MCF 10A (cell line): ENCODE measurements at places on chromosomes 12 and 14. TPM values are rescaled to one million over a fixed set of nuclear protein-coding genes. Genes with fewer than 3 reads are reported as not detected.

Gene TAS2R43
- total RNA-seq, result not detected in 2 replicates

Gene CLIP1
- 92.6 and 115 TPM in 2 replicates for total RNA-seq

Gene TUNAR
- total RNA-seq, result not detected in 2 replicates

Gene CLEC6A
- not detected in 2 replicates for total RNA-seq

Gene NFATC4
- total RNA-seq, result 0.23 and 1.7 TPM in 2 replicates

Gene NPAS3
- 0.35 and 0.79 TPM in 2 replicates for total RNA-seq

Gene RFLNA
- not detected in 2 replicates for total RNA-seq

Gene OLR1
- 0.25 TPM in 1 of 2 replicates, not detected in the other for total RNA-seq

Gene KRT81
- total RNA-seq, result 2,023 and 2,244 TPM in 2 replicates

- peaks cover 57% of the 10 kb centered on the region for H3K36me3 ChIP-seq
- no peaks in the 10 kb centered on the region for H3K27me3 ChIP-seq
- peak; percentile 75 for DNase-seq
- no peak overlapping the region for H3K4me3 ChIP-seq
- H3K4me1 ChIP-seq, result peaks cover 20% of the 10 kb centered on the region
Measured at GRCh38 chr12:64120568-64120967, 101.5 kb downstream of the KICS2 start.

DNA sequence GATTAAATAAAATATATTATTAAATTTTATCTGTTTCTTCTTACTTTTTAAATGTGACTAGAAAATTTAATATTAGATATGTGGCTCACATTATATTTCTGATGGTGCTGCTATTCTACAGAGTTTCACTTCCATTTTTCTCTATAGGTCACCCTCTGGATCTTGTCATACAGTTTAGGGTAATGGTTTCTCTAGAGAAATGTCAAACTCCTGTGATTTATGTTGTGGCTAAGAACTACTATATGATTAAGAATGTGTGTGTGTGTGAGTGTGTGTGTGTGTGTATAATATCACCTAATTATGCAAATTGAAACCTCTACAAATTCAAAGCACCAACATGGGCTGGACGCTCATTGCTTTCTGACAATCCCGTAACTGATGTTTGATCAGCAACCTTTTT is 325.9 kb downstream of the ADAMTS20 start:
- H3K27me3 ChIP-seq, result no peaks in the 10 kb centered on the region
- H3K4me1 ChIP-seq, result no peaks in the 10 kb centered on the region

- peaks cover 63% of the 10 kb centered on the region for H3K4me1 ChIP-seq
- H3K4me3 ChIP-seq, result peak overlapping the region; percentile 80
- H3K27me3 ChIP-seq, result no peaks in the 10 kb centered on the region
- DNase-seq, result peak; percentile 96
- peaks cover 11% of the 10 kb centered on the region for H3K36me3 ChIP-seq
Measured at GRCh38 chr12:6925540-6926279, 2.0 kb upstream of the ATN1 start.

DNA sequence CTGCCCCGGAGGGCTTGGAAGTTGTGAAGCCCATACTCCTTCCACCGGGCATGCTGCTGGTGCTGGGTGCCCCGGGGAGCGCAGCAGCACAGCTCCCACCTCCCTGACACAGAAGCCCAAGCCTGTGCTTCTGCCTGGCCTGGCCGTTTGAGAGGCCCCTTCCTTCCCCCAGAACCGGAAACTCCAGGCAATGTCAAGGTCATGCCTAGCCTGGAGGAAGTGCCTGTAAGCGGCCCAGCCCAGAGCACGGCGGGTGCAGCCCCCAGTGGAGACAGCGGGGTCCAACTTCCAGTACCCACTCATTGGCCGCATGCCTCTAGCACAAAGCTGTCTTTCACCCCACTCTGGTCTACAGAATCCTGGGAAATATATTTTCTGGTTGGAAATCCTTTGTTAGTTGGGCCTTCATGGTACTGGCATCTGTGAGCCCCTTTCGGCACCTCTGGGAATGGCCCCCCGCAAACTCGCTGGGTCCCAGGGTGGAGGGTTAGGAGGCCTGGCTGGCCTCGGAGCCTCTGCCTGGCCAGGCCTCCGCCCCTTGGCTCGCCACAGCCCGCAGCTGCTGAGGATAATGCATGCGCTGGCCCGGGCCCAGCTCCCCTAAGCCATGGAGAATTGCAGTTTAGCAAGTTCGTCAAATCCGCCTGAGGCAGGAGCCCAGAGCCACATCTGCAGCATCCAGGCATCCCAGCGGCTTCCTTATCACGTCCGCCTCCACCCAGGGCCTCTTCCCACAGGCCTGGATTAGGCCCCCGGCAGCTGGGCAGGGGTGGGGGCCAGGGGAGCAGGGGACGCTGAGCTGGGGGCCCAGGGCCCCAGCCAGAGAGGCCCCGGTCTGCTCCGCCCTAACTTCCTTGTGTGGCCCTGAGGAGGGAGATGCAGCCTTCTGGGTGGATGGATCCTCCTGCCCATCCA is 48.9 kb upstream of the DLK1 start:
- DNase-seq, result no peak
- no peak overlapping the region for H3K4me3 ChIP-seq
- H3K36me3 ChIP-seq, result no peaks in the 10 kb centered on the region

GRCh38 chr14:34457186-34457585 is 4.9 kb downstream of the SPTSSA start:
- H3K27me3 ChIP-seq, result no peaks in the 10 kb centered on the region
- H3K27ac ChIP-seq, result no peak overlapping the region
- DNase-seq, result no peak
- peaks cover 6% of the 10 kb centered on the region for H3K4me1 ChIP-seq
- H3K36me3 ChIP-seq, result peaks cover 74% of the 10 kb centered on the region
- no peak overlapping the region for H3K4me3 ChIP-seq

DNA sequence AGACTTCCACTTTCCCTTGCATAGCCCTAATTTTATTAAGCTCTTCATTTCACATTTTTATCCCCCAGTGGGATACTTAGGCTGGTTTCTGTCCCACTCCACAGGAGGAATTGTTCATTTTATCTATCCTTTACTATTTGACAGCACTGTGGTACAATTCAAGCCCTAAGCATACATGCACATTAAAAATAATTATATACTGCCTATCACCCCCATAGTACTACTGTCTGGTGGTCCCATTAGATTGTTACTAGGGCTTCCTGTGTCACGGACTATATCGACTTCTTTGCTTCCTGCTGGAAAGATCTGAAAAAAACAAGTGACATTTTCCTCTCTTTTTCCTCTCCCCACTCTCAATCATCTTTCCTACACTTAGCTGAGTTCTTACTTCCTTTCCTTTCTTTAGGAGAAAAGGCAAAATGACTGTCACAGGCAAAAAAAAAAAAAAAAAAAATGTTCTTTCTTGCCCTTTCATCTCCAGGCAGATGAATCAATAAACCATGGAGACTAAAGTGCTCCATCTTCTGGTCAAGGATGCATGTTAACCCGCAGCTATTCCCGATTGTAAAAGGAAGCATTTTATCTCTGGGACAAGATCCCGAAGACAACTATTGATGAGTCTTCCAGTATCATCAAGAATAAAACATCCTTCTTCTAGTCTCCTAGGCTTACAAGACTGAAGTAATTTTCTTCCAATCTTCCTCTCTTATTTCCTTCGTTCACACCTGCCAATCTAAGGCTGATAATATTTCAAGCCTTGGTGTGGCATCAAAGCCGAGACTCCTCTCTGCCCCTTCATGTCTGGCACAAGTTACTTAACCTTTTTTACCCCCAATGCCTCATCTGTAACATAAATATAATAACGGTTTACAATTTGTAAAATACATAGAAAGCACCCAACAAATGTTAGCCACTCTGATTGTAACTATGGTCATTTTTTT is 94.4 kb upstream of the PLEKHG7 start:
- H3K27me3 ChIP-seq, result no peaks in the 10 kb centered on the region
- DNase-seq, result peak; percentile 70
- no peaks in the 10 kb centered on the region for H3K36me3 ChIP-seq

- H3K4me1 ChIP-seq, result peaks cover 16% of the 10 kb centered on the region
Measured at GRCh38 chr12:116076399-116076798, 201.1 kb downstream of the MED13L start.

DNA sequence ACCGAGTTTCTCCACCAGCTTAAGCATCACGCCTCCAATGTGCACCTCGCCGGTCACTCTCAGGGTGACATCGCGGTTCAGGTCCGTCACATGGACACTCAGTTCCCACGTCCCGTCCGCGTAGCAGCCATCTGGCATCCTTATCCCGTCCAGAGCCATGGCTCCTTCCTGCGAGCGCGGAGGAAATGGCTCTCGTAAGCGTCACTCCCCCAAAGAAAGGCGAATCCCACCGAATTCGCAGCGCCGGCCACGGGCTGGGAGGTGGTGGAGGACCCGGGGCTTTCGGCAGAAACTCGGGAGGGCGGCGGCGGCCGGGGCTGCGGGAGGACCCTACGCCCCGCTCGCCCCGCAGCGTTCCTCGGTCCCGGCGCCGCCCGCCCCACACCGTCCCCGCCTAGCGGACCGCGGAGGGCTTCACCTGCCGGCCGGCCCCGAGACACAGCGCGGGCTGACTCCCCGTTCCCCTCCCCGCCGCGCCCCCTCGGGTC is 396 bp downstream of the FERMT2 start:
- peaks cover 20% of the 10 kb centered on the region for H3K36me3 ChIP-seq
- H3K27me3 ChIP-seq, result no peaks in the 10 kb centered on the region
- peak overlapping the region; percentile 94 for H3K4me3 ChIP-seq
- DNase-seq, result peak; percentile 60
- peak overlapping the region; percentile 90 for H3K27ac ChIP-seq

- peaks cover 23% of the 10 kb centered on the region for H3K4me1 ChIP-seq
- peak overlapping the region; percentile 75 for H3K27ac ChIP-seq
- DNase-seq, result peak; percentile 79
- H3K4me3 ChIP-seq, result peak overlapping the region; percentile 71
- peaks cover 10% of the 10 kb centered on the region for H3K36me3 ChIP-seq
Measured at GRCh38 chr14:85233756-85234155, 296.2 kb upstream of the FLRT2 start.

DNA sequence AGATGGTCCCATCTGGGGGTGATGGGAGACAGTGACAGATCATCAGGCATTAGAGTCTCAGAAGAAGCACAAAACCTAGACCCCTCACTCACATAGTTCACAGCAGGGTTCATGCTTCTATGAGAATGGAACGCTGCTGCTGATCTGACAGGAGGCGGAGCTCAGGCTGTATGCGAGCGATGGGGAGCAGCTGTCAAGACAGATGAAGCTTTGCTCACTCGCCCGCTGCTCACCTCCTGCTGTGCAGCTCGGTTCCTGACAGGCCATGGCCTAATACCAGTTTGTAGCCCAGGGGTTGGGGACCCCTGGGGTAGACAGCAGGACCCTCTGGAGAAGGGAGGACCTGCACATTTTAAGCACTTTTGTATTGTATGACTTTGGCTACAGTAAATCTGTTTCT is 111.2 kb downstream of the LGMN start:
- H3K36me3 ChIP-seq, result peaks cover 7% of the 10 kb centered on the region
- no peaks in the 10 kb centered on the region for H3K27me3 ChIP-seq
- no peak for DNase-seq
- no peak overlapping the region for H3K27ac ChIP-seq

- H3K36me3 ChIP-seq, result no peaks in the 10 kb centered on the region
- H3K27me3 ChIP-seq, result peaks cover 10% of the 10 kb centered on the region
- no peak overlapping the region for H3K27ac ChIP-seq
- no peak overlapping the region for H3K4me3 ChIP-seq
- H3K4me1 ChIP-seq, result no peaks in the 10 kb centered on the region
Measured at GRCh38 chr14:49306152-49306751, 279.9 kb downstream of the RPS29 start.

- no peaks in the 10 kb centered on the region for H3K36me3 ChIP-seq
- H3K27me3 ChIP-seq, result no peaks in the 10 kb centered on the region
- DNase-seq, result no peak
- no peak overlapping the region for H3K4me3 ChIP-seq
Measured at GRCh38 chr14:65469903-65470302, 57.4 kb downstream of the FUT8 start.

GRCh38 chr12:4383304-4383865 is 3.9 kb upstream of the FGF23 start:
- peaks cover 57% of the 10 kb centered on the region for H3K27me3 ChIP-seq
- no peak overlapping the region for H3K27ac ChIP-seq
- H3K36me3 ChIP-seq, result no peaks in the 10 kb centered on the region
- DNase-seq, result peak; percentile 8

DNA sequence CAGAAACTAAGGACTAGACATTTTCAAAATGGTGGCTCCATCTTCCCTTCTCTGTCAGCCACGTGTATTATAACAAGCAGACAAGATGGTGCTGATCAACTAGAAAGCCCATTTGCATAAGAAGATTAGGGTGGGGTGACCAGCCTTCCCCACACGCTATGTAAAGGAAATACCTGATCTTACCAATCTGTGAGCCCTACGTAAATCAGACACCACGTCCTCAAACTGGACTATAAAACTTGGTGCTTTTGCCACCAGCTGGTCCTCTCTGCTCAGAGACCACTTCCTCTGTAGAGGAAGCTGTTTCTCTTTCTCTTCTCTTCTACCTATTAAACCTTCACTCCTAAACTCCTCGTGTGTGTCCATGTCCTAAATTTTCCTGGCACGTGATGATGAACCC is 101.1 kb upstream of the PLEKHG7 start:
- no peak overlapping the region for H3K4me3 ChIP-seq
- no peaks in the 10 kb centered on the region for H3K27me3 ChIP-seq
- peaks cover 27% of the 10 kb centered on the region for H3K4me1 ChIP-seq

- no peak overlapping the region for H3K4me3 ChIP-seq
- H3K4me1 ChIP-seq, result no peaks in the 10 kb centered on the region
- no peak for DNase-seq
Measured at GRCh38 chr12:25494926-25495325, 58.2 kb downstream of the LMNTD1 start.

- H3K36me3 ChIP-seq, result peaks cover 5% of the 10 kb centered on the region
- DNase-seq, result peak; percentile 46
- peak overlapping the region; percentile 87 for H3K4me3 ChIP-seq
- peaks cover 32% of the 10 kb centered on the region for H3K4me1 ChIP-seq
Measured at GRCh38 chr14:100304825-100305323, 1.4 kb downstream of the SLC25A29 start.

GRCh38 chr12:102533483-102534215 is 53.3 kb upstream of the IGF1 start:
- no peak overlapping the region for H3K4me3 ChIP-seq
- DNase-seq, result no peak
- H3K27me3 ChIP-seq, result no peaks in the 10 kb centered on the region
- H3K4me1 ChIP-seq, result no peaks in the 10 kb centered on the region
- no peaks in the 10 kb centered on the region for H3K36me3 ChIP-seq

GRCh38 chr12:40123496-40123895 is 17.6 kb upstream of the SLC2A13 start:
- no peak overlapping the region for H3K4me3 ChIP-seq
- DNase-seq, result peak; percentile 22
- H3K27ac ChIP-seq, result no peak overlapping the region
- H3K36me3 ChIP-seq, result no peaks in the 10 kb centered on the region

- H3K4me1 ChIP-seq, result peaks cover 33% of the 10 kb centered on the region
- DNase-seq, result no peak
- peaks cover 6% of the 10 kb centered on the region for H3K36me3 ChIP-seq
- H3K27ac ChIP-seq, result no peak overlapping the region
Measured at GRCh38 chr12:47945341-47945728, 18.1 kb upstream of the TMEM106C start.

DNA sequence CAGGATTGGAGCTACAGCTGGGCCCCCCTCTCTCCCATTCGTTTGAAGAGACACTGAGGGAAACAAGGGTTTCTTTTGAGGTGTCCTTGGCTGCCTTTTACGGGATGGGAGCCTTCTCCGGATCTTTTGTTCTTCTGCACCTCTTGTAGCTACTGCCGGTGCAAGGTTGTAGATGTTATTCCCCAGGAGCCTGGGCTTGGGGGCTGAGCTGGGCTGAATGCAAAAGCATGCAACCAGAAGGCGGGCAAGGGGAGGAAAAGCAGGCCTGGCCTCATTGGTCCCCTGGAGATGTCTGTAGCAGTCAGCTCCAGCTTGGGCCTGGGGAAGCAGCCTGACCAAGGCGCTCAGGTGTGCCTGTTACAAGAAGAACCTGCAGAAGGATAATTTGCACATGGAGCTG is 110.3 kb downstream of the GCH1 start:
- peaks cover 23% of the 10 kb centered on the region for H3K36me3 ChIP-seq
- H3K4me1 ChIP-seq, result peaks cover 4% of the 10 kb centered on the region
- no peaks in the 10 kb centered on the region for H3K27me3 ChIP-seq
